ENCODE measurements at places on chromosomes 7 and 10. TPM values are rescaled to one million over a fixed set of nuclear protein-coding genes. Genes with fewer than 3 reads are reported as not detected.

DNA sequence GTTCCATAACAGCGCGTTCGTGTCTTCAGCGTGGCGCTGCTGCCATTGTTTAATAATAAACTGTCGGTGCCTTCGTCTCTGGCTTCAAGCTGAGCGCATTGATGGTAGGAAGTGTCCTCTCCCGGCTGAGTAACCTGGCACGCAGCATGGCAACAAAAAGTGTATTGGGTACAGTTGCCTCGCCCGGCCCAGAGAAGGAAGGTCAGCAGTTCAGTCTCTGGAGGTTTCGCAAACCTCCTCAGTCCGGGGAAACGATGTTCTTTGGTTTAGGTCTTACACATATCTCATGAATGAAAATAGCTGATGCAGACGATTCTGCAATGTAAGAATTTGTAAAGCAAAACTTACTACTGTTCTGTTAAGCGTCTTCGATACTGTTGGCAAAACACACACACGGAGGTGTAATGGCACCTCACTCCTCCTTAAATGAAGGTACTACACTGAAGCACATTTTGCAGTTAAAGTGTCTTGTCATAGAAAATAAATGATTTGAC is 739 bp upstream of the CCDC186 start:
- H3K36me3 ChIP-seq, result no peaks in the 10 kb centered on the region
- H3K27ac ChIP-seq, result peak overlapping the region; percentile 94
- no peaks in the 10 kb centered on the region for H3K4me1 ChIP-seq

GRCh38 chr10:51170518-51171245 is 96.4 kb downstream of the PRKG1 start:
- H3K4me3 ChIP-seq, result no peak overlapping the region
- H3K36me3 ChIP-seq, result no peaks in the 10 kb centered on the region

FBXL13 gene
- total RNA-seq, result 4.8 TPM

DNA sequence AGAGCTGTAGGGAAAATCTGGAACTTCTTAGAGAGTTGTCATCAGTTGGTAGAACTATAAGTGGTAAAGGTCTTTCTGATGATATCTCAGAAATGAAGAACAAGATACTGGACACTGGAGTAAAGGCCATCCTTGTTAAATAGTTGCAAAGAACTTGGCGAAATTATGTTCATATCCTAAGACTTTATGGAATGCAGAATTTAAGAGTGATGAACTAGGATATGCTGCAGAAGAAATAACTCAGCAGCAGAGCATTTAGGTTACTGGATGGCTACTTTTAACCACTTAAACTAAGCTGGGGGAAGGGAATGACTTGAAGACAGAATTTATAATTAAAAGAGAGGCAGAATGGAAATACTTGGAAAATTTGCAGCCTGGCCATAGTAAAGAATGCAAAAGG is 23.7 kb downstream of the PTEN start:
- H3K27ac ChIP-seq, result no peak overlapping the region
- no peaks in the 10 kb centered on the region for H3K27me3 ChIP-seq
- no peaks in the 10 kb centered on the region for H3K4me1 ChIP-seq
- peaks cover 5% of the 10 kb centered on the region for H3K36me3 ChIP-seq

DNA sequence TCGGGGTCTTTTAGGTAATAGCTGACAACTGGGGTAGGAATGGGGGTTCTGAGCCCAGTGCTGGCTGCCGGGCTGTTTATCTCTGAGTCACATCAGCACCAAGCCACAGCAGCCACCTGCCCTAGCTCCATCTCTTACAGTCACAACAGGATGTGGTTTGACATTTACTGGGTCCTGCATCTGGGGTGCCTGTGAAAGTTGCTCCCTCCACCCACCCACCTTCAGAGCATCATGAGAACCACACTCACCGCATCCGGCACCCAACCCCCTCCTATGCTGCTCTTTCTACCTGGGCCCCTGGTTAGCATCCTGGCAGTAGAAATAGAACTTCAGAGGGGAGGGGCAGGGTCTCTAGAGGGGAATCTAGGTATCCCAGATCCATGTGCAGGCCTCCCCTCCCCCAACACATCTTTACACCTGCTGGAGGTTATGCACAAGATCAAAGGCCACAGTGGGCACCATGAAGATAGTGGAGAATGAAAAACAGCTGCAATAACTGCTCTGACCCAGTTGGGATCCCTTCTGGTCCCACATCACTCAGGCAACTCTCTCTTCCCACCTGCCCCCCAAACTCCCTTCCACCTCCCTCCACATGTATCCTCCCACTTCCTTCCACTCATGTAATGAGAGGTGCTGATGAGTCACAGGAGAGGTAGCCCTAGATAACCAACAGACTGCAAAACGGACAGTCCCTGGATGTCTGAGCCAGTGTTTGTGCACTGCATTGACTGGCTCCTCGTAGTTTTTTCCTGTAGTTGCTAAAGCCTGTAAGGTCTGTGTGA is 38.2 kb downstream of the PRSS2 start:
- ATAC-seq, result peak; percentile 27
- no peaks in the 10 kb centered on the region for H3K4me1 ChIP-seq
- H3K27ac ChIP-seq, result no peak overlapping the region
- no peak overlapping the region for H3K4me3 ChIP-seq

DNA sequence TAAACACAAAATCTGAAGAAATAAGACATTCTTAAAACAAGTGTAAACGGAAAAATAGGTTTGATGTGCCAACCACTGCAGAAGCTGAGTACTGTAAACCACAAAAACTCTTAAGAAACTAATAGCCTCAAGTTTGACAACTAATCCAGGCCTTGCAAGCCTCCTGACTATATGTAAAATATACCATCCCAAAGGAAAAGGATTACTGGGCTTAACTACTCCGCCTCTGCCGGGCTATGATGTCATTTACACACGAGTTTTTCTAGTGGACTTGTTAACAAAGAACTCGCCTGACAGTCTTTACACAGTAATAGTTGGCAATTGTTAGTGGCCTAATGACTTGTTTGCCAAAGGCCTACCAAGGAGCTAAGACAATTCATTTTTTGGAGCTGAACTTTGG is 2.1 kb downstream of the KIF5B start:
- ATAC-seq, result no peak
- peak overlapping the region; percentile 75 for H3K4me3 ChIP-seq
- no peaks in the 10 kb centered on the region for H3K36me3 ChIP-seq
- peak overlapping the region; percentile 96 for H3K27ac ChIP-seq

SPDYE5 gene
- total RNA-seq, result not detected

FAM13C gene
- total RNA-seq, result 79.9 TPM

- no peak for ATAC-seq
- no peak overlapping the region for H3K27ac ChIP-seq
- H3K4me3 ChIP-seq, result no peak overlapping the region
- H3K36me3 ChIP-seq, result no peaks in the 10 kb centered on the region
Observed at GRCh38 chr7:49125246-49125645, 200.9 kb downstream of the CDC14C start.

DNA sequence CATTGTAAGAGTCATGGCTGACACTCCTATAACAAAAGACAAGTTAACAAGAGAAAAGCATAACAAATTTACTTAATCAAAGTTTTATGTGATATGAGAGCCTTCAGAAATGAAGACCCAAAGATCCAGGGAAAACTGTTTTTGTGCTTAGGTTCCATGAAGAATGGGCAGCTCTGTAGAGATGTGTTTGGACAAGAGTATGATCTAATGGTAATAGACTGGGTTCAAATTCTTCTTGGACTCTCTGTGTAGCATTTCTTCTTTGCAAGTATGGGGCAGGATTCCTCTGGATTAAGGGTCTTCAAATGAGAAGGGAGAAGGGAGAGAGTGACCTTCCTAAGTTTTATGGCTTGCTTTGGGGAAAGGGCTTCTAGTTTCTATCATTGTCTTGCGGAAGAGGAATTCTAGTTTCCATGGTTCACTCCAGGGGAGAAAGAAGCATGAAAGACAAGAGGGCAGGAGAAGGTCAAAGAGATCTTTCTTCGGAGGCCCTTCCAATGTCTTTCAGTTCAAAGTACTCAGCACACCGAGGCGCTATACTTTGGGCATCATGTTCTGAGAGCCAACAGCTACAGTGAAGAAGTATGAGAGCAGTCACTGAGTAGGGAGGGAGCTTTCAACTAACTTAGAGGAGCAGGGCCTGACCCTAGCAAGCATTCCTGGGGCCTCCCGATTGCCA is 15.4 kb downstream of the IFIT3 start:
- H3K27ac ChIP-seq, result no peak overlapping the region
- no peaks in the 10 kb centered on the region for H3K27me3 ChIP-seq
- ATAC-seq, result no peak
- peaks cover 28% of the 10 kb centered on the region for H3K36me3 ChIP-seq

DNA sequence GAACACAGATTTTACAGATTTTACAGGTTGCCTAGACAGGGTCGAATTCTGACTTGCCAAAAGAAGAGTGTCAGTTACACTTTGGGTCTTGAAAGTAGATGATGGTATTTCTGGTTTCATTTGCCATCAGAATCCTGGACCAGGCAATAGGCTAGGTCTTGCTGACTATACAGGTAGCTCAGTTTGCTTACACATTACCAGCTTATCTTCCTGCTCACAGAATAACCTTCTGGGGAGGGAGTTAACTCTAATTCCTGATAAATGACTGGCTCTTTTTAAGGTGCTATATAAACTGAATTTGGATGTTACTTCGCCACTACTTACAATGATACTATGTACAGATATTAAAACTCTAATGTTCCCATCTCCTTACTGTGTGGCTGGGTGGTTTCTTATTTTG is 39.8 kb downstream of the GBF1 start:
- no peak for ATAC-seq
- no peaks in the 10 kb centered on the region for H3K36me3 ChIP-seq

DNA sequence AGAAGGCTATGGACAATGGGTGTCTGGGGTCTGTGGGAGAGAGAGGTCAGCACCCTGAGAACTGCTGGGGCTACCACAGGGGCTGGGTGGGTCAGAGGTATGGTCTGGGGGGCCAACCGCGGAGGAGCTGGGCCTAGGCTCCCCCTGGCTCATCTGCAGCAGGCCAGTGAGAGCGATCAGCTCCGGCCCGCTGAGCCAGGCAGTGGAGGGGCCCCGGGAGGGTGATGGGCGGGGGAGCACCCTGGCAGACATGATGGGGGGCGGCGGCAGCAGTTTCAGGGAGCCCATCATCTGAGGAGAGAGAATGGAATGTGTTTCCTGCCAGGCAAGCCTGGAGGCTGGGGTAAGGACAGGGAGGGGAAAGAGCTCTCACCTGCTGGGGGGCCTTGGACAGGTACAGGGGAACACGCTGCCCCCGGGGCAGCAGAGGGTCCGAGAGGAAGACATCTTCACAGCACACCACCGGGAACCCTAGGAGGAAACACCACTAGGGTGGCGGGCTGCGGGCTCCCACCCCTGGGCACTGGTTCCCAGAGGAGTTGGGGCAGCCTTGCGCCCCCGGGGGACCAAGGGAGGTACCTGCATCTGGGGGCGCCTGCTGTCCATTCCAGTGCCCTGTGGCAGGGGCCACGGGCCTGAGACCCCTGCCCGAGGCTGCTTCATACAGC is 1.3 kb downstream of the SAP25 start:
- no peak for ATAC-seq
- no peaks in the 10 kb centered on the region for H3K36me3 ChIP-seq
- no peak overlapping the region for H3K4me3 ChIP-seq
- peaks cover 61% of the 10 kb centered on the region for H3K27me3 ChIP-seq
- no peak overlapping the region for H3K27ac ChIP-seq

CPEB3 gene
- total RNA-seq, result 10.3 TPM

CYP2C8 gene
- not detected for total RNA-seq

DNA sequence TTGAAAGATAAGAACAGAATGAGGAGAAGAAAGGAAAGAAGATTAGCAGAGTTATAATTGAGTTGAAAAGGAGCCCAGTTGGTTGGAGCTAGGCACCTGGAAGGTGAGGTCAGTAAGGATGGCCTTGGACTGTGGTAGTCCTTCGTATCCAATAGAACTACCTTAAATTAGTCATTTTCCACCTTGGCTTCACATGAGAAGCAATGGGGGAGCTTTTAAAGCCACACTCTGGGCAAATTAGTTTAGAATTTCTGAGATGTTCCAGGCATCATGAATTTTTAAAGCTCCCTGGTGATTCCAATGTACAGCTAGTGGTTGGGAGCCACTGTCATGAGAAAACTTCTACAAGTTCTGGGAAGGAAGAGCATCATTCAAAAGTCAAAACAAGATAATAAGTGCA is 27.3 kb upstream of the CYP3A5 start:
- H3K36me3 ChIP-seq, result no peaks in the 10 kb centered on the region
- ATAC-seq, result no peak
- no peak overlapping the region for H3K27ac ChIP-seq
- H3K27me3 ChIP-seq, result no peaks in the 10 kb centered on the region

- no peak overlapping the region for H3K27ac ChIP-seq
- H3K27me3 ChIP-seq, result no peaks in the 10 kb centered on the region
- H3K36me3 ChIP-seq, result no peaks in the 10 kb centered on the region
- no peak overlapping the region for H3K4me3 ChIP-seq
Observed at GRCh38 chr10:68221196-68221595, 10.7 kb downstream of the ATOH7 start.

All from gastroesophageal sphincter (tissue), 4 donors.